ENCODE measurements at places on chromosomes 12 and 14.

DNA sequence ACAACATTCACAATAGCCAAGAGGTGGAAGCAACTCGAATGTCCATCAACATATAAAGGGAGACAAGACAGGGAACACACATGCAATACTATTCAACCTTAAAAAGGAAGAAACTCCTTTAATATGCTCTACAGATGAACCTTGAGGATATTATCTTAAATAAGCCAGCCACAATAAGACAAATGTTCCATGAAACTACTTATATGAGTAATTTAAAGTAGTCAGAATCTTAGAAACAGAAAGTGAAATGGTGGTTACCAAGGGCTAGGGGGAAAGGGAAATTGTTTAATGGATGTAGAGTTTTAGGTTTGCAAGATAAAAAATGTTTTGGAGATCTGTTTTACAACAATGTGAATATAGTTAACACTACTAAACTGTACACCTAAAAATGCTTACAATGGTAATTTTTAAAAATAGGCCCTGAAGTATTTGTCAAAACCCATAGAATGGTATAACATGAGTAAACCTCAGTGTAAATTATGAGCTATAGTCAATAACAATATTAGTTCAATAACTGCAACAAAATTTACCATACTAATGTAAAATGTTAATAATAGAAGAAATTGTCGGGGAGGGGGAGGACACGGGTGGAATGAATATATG is 71.1 kb downstream of the EGLN3 start:
- no peak for DNase-seq

DNA sequence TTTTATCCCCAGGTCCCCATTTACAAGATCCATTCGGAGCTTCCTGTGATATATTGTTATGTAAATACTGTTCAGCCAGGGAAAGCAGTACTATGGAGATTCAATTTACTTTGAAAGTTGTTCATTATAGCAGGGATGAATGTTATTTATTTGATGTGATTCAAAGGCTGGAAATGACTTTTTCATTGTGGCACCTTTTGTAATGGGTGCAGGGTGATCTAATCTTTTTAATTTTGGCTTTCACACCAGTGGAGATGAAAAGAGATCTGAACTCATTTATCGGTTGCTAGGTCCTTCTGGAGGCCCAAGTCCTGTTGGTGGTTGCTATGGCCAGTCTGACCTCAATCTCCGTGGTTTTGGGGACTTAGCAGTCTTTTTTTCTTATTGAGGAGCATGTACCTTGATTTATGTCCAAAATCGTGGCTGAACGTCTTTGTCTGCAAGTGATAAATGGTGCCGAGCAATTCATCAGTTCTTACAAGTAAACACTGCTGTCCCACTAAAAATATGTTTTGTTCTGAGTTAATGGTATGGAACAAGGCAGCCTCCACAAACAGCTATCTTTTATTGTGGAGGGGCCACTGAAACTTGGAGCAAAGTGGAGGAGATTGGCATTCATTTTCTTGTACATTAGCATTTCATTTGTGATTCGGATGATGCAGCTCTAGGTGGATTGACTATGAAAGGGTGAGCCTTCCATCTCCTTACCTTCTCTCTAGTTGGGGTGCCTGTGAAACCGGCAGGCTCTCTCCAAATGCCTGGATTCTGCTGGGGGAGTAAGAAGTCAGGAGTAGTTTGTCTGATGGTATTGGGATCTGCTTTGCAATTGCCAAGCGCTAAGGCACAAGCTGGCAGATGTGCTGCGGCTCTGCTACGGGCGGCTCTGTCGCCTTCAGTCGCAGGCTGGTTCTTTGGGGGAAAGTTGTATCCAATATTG is 2.0 kb downstream of the RMST start:
- no peak for DNase-seq

DNA sequence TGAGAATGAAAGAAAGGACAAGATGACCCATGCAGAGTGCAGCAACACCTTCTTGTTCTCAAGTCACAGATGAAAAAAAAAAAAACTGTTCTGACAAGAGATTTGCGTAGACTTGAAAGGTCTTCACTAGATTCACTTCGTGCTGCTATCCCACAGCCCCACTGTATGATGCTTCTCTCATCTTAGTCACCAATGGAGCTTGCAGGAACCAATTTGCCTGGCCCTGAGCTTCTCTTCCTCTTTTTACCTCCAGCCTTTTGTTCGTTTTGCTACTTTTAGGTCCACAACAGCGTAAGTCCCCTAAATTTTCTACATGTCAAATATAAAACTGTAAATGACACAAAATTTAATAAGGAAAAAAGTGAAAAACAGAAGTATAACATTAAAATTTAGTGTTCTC is 107.9 kb upstream of the NAP1L1 start:
- no peak for DNase-seq

- DNase-seq = no peak
These were observed 2.1 kb downstream of the BIN2 start for GRCh38 chr12:51321882-51322281.

DNA sequence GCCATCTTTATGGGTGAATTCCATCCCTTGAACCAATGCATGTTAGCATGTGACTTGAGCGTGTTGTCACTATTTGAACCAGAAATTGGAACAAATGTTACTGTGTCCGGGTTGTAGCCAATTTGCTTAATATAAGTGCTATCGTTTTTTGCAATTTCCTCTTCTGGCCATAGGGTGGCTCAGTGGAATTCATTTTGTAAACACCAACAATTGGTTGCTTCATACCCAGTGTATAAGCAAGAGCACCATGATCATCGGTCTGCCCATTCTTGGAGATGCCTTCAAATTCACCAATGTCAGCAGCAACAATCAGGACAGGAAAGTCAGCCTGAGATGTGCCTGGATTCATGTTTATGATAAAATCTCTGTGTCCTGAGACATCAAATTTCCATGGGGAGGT is 5.0 kb upstream of the NEDD1 start:
- DNase-seq = no peak

- DNase-seq = no peak
These were observed 7.9 kb downstream of the ATF7 start for GRCh38 chr12:53618275-53618674.

DNA sequence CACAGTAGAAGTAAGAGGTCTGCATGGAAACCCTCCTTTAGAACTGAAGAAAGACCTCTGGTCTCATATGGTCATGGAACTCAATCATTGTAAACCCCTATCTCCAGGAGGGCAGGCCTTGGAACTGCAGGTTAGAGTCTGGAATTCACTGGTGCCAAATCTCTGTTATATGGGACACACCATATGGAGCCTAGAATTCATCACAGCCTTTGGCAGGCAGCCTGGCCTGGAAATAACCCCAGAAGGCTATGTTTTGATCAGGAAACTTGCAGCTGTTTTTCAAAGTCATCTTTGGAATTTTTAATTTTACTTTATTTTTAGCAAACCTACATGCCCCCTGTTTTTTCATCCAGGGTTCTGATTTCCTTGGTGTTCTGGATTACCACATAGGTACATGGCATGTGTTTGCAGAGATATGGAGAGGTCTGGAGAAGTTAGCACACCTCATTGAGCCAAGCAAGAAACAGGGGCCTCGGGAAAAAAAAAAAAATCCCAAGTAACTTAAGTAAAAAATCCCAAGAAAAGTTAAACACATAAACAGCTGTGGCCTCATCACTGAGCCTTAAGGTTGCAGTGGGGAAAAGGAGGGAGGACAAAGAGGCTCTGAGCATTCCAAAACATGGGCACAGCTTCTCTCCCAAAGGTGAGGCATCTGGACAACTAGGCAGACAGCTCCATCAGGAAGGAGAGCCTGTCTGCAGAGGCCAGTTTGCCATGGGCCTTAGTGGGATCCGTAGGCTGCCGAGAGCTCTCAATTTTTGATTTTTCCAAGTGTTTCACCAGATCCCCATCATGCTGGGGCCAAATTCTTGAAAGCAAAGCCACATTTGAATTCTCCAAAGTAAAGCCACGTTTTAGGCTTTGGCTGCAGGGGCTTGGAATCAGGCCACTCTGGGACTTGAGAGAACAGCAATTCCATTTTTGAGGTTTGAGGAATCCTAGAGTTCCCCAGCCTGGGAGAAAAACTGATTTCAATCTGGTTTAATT is 339.6 kb upstream of the TBX3 start:
- peak; percentile 22 for DNase-seq

DNA sequence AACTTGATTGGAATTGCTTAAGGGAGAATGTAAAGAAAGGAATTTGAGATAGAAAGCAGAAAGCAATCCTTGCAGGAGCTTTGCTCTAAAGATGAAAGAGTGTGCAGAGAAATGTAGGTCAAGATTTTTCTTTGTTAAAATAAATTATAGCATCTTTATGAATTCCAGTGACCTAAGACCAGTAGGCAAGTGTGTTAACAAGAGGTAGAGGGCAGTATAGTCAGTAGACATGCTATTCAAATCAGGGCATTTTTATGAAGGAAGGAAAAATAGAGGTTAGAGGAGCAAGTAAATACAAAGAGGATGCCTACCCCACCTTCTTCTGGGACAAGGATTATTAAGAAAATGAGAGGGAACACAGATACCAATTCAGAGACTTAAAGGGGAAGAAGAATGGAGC is 148.5 kb downstream of the PLCZ1 start:
- no peak for DNase-seq

DNA sequence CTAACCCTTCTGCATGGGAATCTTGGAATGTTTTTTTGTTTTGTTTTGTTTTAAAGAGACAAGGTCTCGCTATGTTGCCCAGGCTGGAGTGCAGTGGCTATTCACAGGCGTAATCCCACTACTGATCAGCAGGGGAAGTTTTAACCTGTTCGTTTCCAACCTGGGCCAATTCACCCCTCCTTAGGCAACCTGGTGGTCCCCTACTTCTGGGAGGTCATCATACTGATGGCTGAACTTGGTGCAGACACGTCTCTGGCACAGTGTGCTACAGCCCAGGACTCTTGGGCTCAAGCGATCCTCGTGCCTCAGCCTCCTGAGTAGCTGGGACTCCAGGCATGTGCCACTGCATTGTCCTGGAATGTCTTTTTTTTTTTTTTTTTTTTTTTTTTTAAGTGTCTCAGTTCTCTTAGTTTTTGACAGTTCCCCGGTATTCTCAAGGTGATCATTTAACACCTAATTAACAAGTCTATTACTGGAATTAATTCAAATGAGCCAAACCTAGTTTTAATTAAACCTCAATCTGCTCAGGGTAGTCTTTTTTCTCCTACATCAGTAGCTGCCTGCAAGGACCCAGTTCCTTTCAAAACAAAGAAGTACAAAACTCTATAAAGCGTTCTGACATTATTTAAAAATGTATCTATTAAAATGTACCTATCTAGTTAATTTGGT is 49.0 kb upstream of the ISM2 start:
- DNase-seq = no peak

DNA sequence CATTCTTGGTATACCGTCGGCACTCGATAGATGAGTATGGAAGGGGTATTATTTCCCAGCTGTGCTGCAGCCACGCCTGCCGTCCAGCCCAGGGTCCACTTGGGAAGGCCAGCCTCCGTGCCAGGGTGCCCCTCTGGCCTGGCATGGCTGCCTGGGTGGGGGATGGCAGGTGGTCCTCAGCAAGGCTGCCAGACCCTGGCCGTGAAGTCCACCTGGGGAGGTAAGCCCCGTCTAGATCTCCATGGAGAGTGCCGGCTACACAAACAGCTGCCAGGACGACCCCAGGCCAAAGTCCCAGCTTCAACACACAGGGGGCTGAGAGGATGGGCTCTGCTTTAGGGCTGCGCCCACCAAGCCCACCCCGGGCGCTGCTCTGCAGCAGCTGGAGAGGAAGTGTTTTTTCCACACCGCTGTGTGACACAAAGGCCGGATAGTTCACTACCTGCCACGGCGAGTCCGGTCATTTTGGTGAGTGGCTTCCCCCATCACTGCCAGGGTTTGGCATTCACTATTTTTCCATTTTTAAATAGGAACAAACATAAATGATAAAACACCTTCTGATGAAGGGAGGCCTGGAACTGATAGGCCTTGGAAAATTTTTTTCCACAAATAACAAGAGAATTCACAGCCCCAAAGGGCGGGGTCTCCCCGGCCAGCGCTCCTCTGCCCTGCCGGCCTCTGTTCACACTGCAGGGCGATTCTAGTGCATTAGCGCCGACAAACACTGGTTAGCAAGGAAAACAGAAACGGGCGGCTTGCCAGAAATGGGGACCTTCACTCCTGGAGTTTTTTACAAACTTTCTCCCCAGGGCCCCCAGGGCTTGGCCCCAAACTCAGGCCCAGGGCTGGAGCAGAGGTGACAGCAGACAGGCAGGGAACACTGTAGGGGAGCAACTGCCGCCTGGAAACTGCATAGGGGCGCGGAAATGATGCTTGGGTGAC is 161.5 kb downstream of the CALM1 start:
- no peak for DNase-seq

DNA sequence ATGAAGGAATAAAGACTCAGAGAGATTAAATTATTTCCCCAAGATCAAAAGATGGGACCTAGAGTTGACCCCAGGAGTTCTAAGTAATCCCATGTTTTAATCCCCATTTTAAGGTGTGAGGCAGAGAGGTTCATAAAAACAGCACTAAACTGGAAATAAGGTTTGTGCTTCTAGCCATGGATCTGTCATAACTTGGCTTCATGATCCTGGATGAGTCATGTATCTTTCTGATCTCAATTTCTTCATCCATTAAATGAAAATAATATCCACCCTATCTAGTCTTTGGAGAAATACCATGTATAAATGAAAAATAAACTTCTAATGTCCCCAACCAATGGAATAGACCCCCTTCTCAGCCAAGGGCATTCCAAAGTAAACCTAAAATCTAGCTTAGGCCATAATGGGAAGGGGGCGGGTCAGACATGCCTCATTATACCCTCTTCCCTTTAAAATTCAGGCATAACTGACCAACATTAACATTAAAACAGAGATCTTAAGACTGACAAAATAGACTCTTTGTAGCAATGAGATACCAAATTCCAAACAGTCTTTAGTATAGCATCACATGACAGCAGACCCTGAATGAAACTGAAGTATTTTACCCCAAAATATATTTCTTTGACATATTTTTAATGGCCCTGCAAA is 47.8 kb downstream of the SLC41A2 start:
- no peak for DNase-seq

DNA sequence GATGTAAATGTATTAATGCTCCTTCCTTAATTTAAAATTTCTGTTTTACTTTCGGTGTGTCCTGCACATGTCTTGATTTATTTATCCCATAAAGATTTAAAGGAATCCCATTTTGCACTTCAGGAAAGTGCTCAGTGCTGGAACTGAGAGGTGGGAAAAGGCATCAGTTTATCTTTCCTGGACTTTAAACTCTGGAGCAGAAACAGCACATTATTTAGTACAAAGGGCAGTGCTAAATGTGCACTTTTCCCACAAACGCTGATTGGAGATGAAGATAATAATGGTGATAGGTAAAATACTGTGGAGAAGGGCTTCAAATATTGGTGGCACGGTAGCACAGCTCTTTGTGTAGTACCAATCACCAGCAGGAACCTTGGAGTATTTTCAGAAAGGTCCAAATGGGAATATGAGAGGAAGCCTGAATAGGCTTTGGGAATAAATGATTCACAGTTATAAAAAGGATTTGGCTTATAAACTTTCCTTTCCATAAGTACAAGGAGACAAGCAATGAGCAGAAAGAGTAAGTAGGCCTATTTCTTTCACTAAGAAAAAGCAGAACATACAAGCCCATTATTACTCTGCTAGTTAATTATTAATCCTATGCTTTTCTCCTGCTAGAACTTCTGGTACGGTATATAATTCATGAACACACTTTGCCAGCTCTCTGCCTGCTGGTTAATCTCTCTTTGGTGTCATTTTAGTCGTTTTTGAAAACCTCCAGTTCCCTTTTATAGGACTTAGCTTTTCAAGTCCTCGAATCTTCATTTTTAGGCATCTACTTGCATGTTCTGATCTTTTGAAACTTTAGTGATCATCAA is 58.3 kb downstream of the SLC15A5 start:
- no peak for DNase-seq
